ENCODE measurements at places on chromosomes 2 and 18.

DNA sequence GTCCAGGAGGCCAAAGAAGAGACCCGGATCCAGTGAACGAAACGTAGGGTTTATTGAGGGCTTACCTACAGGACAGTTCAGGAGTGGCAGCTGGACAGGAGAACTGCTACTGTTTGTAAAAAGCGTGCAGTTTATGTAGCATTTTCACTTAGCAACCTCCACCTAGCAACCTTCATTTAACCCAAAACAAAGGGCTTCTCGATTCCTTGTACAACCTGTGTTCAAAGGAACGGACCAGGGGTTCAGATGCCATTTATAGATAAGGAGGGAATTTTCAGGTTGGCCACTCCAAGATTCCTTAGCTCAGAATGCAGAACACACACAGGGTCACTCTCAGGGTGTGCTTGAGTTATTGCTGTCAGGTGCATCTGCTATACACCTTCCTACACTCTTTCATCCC is 65.1 kb upstream of the YWHAQ start:
- no peak for DNase-seq

GRCh38 chr2:33437815-33438214 is 38.6 kb upstream of the RASGRP3 start:
- DNase-seq = no peak

DNA sequence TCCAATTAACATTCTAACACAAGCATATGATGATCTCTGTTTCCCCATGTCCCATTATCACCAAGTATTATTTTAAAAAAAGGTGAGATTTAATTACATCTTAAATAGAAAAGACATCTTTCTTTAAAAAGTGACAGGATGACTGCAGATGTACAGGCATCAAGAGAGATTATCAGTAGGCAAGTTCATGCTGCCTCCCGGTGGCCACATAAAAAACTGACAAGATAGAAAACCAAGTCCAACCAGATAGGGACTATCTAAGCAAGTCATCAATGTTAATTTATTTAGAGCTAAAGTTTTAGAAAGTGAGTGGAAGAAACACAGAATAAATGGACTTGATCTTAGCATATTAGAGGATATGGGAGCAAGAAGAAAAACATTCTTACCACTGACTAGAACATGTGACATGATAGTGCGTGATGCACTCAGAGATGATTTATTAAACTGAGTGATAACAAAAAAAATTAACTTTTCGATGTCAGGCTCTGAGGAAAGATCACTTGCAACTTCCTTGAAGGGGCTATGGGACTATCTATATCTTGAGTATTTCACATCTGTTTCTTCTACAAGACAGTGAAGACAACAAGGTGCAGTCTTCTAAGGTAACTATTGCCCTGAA is 5.4 kb upstream of the TDRD15 start:
- peak; percentile 32 for DNase-seq

GRCh38 chr2:31038385-31038784 is 99.9 kb downstream of the GALNT14 start:
- no peak for DNase-seq

DNA sequence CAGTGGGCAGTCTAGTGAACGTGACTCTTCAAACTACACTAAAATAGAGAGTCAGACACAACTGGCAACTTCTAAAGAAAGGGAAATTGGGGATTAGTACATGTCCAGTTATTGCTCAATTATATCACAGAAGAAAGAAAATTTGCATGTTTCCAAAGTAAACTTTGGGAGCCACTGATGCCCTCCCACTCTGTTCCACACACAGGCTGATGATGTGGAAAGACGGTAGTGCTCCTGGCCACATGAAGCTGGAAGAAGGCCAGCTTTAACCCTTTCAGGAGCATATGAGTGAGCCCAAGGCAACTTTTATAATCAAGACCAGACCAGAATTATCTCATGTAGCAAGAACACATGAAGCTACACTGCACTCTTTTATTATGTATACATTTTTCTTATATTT is 141.0 kb downstream of the NR4A2 start:
- no peak for DNase-seq

DNA sequence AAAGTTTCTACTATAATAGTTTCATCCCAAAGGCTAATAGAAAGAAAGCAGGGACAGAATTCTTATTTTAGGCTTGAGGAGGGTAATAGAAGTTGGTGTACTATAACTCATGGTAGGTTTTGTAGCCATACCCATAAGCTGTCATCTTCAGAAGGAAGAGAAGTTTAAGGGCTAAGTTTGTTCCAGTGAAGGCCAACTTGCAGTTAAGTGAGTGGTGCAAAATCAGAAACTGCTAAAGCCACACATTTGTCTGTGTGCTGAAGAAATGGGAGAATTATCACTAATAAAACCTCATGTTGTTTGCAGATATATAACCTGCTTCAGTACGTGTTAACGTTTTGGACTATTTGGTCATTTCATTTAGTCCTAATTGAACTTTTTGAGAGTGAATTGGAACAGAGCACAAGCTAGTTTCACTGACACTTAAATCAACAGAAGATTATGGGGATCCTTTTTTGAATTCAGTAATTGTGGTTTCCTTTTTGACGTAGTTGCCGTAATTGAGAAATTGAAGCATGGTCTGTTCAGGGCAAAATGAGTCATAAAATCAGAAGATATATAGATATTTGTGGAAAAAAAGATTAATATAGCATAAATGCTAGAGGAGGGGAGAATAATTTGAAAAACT is 69.1 kb downstream of the PHLPP1 start:
- peak; percentile 23 for DNase-seq

GRCh38 chr2:226488034-226488433 is 311.6 kb downstream of the IRS1 start:
- DNase-seq = no peak

GRCh38 chr2:187842315-187842714 is 288.1 kb upstream of the TFPI start:
- no peak for DNase-seq

GRCh38 chr2:120239488-120240287 is 13.0 kb upstream of the RALB start:
- DNase-seq = no peak

- no peak for DNase-seq
Observed at GRCh38 chr2:45007961-45008295, 1.3 kb downstream of the SIX2 start.

GRCh38 chr2:232009639-232010274 is 48.2 kb downstream of the DIS3L2 start:
- no peak for DNase-seq

DNA sequence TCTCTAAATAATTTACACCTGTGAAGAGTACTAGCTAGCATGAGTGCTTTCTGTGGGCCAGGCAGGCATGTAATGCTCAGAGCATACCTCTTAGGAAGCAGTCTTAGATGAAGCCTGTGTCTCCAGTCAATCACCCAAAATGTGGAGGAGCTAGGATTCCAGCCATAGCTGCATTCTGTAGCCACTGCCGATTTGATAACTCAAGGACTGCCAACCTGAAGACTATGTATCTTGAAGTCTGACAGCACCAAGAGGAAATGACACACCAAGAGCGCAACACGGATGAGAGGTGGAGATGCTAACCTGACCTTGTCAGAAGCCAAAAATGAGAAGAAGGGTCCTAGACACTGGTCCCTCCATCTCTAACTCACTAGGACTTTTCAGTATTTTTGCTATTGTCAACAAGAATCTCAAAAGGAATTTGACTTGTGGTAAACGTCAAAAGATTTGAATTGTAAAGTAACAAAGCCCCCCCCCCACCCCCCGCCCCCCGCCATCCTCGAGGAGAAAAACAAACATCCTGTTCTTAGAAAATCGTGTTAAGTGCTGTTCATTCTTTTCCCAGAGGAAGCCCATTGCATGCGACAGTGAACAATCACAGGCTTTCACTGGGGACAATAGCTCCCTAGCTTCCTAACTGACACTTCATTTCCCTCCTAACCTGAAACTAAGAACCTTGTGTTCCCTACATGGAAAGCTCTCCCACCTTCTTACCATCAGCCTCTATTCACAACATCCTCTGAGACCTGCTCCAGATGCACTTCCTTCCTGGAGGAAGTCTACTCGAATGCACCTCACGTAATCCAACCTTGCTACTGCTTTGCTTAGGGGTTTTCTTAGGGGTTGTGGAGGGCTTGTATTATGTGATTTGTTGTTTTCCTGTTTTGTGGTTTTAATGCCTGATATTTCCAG is 14.7 kb downstream of the CDC42EP3 start:
- DNase-seq = no peak

DNA sequence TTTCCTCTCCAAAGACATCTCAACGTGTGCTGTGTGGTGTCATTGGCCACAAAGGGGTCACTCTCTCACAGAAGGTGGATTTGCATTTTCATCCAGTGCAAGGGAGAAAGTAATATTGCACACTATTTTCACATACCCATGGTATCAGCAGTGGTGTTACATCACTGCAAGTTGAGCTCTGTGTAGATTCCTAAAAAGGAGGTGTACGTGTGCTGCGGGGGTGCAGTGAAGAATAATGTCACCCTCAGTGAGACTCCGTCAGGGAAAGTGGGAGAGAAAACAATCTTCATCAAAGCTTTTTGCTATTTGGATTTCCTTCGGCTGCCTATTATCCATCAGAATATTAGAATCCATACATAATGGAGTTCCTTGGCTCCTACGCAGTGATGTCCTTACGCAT is 733.8 kb upstream of the FANCL start:
- DNase-seq = no peak

GRCh38 chr2:30710016-30710415 is 97.2 kb downstream of the CAPN13 start:
- DNase-seq = no peak

DNA sequence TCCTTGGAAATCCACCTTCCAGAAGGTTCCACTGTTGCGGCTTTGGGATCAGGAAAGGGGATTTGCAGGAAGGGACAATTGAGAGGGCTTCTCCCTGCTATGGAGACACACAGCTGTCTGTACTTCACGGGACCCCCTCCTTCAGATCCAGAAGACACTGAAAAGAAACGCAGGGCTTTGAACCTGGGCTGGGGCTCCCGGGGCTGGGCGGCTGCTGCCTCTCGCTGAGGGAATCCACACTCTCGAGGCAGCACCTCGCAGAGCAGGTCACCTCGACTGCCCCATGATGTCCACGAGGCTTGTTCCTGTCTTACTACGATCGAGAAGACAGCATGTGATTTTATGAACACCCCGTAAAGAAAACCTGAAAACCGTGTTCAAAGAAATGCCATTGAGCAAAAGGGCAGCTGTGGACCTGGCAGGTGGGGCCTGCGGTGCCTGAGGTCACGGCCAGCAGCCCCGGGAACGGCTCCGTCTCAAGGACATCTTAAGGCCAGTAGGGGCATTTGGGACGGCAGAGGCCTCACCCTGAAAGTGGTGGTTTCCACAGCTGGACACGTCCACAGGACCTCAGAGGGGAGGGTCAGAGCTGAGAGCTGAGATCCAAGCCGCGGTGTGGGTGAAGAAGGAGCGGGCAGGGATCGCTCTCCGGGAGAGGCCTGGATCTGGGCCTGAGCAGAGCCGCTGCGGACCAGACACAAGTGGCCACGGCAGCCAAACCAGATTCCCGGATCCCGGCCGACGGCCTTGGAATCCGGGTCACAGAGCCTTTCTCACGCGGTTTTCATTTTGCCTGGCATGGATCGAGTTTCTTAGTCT is 165.7 kb downstream of the RTP5 start:
- no peak for DNase-seq

GRCh38 chr2:225599856-225600255 is 200.3 kb downstream of the NYAP2 start:
- DNase-seq = no peak

GRCh38 chr2:240643093-240643810 is 18.0 kb downstream of the GPR35 start:
- no peak for DNase-seq

DNA sequence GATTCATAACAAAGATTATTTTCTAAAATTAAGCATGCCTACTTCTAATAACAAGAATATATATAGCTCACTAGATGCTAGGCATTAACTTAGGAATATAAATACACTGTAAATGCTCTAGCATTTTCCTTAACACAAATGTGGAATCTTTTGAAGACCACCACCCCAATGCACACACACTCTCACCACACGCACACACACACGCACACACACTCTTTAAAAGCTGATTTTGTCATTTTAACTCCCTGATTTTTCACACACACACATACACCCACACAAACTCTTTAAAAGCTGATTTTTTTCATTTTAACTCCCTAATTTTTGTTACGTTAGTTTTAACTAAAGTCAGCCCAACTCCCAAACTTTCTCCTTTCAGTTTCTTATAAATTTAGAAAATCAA is 3.0 kb downstream of the COL5A2 start:
- DNase-seq = no peak

GRCh38 chr2:233186851-233187250 is 64.6 kb upstream of the ATG16L1 start:
- no peak for DNase-seq

- no peak for DNase-seq
Observed at GRCh38 chr2:188870289-188870688, 103.9 kb upstream of the COL3A1 start.

Data from GM20000 (cell line).